ENCODE measurements at places on chromosomes 2 and 18.

- no peak for DNase-seq
Measured at GRCh38 chr2:191560411-191560980, 117.4 kb upstream of the NABP1 start.

DNA sequence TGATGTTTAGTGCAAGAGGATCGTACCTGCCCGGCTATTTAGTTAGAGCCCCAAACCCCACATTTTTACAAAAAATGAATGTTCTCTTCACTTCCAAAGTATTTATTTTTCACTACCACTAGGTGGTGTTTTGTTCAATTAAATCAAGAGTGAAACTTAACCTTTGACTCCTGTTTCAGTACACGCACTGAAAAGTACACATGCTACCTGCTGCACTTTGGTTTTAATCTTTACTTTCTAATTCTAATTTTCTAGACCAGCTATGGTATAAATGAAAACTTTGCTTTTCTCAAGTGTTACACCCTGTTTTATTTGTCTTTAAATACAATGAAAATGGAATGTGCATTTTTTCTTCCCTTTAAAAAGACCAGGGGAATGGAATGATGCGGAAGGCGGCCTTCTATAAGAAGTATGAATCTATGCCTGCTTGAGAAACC is 31.4 kb upstream of the CHN1 start:
- peak; percentile 8 for DNase-seq

DNA sequence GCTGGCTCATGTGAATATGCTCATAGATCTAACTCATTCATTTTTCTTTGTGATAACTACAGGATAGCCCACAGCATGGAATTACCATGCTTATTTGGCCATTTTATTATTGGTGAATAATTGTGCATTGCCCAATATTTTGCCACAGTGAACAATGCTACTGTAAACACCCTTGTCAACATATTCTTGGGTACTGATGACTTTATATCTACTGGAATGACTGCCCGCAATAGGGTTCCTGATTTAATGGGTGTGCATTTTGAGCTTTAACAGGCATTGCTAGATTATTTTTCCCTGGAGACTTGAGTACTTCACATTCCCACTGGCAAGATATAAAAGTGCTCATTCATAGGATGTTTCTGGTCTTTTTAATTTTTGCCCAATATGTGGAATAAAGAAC is 42.7 kb upstream of the EVA1A start:
- DNase-seq: no peak

DNA sequence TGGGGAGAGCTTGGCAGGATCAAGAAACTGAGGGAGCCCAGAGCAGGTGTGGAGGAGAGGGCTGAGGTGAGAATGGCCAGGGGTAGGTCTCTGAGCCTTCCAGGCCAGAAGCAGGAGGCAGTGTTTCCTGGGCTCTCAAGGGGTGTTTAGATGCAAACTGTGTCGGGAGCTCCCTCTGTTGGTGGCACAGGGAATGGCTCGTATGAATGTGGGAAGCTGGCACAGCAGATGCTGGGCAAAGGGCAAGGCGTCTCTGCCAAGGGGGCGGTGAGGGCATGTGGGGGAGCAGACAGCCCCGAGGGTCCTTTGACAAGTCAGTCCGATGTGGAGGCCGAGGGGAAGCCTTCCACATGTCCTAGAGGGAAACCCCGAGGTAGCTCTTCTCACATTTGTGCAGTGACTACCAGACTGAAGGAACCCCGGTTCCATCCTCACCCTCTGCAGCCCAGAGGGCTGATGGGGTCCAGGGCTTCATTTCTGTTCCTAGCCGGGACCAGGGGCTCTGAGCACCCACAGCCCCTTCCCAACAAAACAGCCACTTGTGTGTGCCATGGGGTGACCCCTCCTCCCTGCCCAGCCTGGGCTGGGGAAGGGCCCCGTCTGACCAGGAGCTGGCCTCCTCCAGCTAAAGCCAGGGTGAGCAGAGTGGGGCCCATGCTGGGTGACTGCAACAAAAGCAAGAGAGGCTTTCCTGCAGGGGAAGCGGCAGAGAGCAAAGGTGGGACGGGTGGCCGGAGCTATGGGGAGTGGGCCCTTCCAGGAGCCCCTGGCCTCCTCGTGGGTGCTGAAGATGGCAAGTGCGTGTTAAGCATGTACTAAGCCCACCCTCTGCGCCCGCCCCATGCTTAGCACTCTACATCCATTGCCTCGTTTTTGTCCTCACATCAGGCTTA is 103.4 kb downstream of the SEPTIN10 start:
- DNase-seq: peak; percentile 68
